ENCODE measurements at places on chromosomes 13 and 19.

DNA sequence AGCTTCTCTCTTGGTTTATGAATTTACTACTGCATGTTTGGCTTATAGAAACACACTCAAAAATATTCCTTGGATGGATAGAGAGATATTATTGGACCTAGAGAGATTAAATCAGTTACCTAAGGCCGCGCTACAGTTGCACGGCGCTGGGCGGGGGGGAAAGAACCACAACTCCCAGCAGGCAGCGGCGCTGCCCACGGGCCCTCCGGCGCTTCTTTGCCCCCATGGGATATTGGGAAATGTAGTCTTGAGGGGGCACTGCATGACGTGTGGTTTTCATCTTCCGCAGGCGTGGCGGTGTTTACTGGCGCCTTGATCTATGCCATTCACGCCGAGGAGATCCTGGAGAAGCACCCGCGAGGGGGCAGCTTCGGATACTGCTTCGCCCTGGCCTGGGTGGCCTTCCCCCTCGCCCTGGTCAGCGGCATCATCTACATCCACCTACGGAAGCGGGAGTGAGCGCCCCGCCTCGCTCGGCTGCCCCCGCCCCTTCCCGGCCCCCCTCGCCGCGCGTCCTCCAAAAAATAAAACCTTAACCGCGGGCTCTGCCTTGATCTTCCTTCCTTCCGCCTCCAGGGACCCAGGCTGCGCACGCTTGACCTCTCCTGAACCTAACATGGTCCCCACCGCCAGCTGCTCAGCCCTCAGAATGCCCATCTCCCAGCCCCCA is 4.8 kb downstream of the EMP3 start:
- DNase-seq, result no peak

- DNase-seq, result peak; percentile 80
Observed at GRCh38 chr19:19361075-19361594, 40.5 kb downstream of the MAU2 start.

GRCh38 chr19:4717191-4717965 is 6.3 kb downstream of the DPP9 start:
- peak; percentile 32 for DNase-seq

- no peak for DNase-seq
Observed at GRCh38 chr13:63161219-63161618, 1745.6 kb upstream of the PCDH20 start.
